Tongue (tissue), 3 donors: ENCODE measurements at places on chromosomes 11 and 22. TPM values are rescaled to one million over a fixed set of nuclear protein-coding genes. Genes with fewer than 3 reads are reported as not detected.

Gene PLEKHB1
- total RNA-seq = 4.5 TPM

Gene P2RY6
- total RNA-seq = 1.0 TPM

Gene NLRP6
- not detected for total RNA-seq

Gene CASP5
- not detected for total RNA-seq

Gene CD3D
- total RNA-seq = not detected

Gene KCNK4
- not detected for total RNA-seq

Gene DMC1
- total RNA-seq = 3.9 TPM

Gene SCGB2A2
- total RNA-seq = not detected

Gene OR4A16
- total RNA-seq = not detected

Gene BET1L
- 14.7 TPM for total RNA-seq

- no peak for DNase-seq
Measured at GRCh38 chr11:128450882-128451651, 136.3 kb downstream of the ETS1 start.

DNA sequence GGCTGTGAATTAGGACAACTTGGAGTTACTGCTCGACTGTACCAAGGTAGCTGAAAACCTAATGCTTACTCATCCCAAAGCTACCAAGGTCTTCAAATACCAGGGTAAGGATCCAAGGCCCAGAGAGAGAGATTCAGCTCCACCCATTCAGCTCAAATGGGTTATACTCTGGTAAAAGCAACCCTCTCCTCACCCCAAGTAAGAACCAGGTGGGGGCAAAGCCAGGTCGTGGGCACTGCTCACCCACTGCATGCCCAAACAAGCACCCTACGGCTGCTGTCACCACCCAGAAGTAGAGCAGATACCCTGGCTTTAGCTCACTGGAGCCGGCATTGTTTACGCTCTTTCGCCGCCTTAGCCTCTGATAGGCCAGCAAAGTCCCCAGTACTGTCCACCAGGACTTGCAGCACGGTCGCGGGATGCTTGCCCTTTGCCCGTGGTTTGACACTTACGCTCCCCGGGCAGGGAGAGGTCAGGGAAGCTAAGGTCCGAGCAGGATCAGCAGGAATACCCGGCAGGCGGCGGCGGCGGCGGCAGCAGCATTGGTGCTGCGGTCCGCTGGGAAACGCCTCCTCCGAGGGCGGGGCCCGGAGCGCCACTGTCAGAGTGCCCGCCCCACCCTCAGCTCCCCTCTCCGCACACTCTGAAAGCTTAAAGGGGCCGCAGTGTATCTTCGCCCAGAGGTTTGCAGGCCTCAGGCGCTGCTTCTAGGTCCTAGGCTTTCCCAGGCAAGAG lies 19.6 kb downstream of the CKAP5 start:
- DNase-seq = peak; percentile 88

DNA sequence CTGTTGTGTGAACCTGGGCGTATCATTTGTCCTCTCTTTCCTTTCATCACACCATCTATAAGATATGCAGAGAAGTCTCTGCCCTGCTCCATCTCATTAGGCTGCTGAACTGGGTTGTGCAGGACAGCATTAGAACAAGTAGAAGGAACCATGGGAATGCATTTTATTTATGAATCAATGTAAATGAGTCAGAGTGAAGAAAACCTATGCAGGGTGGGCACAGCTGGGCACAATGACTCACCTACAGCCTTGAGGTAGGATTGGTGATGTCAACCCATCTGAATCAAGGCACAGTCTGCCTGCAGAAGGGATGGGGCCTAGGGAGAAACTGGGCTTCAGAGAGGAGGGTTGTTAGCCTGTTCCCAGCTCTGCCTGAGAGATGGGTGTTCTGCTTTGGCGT lies 123.4 kb downstream of the CSNK2A3 start:
- DNase-seq = no peak

GRCh38 chr11:26805001-26805400 lies 83.1 kb upstream of the SLC5A12 start:
- no peak for DNase-seq

DNA sequence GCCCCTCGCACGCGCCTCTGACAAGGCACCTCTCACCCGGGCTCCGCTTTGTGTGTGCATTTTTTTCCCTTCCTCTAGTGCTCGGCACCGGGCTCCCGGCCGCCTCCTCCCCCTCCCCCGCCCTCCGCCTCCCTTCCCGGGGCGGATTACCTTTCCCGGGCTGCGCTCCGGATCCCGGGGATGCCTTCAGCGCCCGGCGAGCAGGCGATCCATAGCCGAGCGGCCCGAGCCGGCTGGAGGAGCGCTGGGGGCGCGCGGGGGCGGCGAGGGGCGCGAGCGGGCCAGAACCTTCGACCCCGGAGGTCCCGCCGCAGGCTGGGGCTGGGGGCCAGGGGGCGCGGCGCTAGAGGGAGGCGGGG lies 282 bp downstream of the MPPED2 start:
- peak; percentile 65 for DNase-seq

- DNase-seq = peak; percentile 77
Measured at GRCh38 chr22:42644422-42645340, 4.3 kb upstream of the ATP5MGL start.

- peak; percentile 61 for DNase-seq
Measured at GRCh38 chr11:117929142-117929915, at the start of gene TMPRSS13. TMPRSS13 (minus strand) TSS chr11:117929402; CDS start chr11:117929307, 95 bp downstream.

DNA sequence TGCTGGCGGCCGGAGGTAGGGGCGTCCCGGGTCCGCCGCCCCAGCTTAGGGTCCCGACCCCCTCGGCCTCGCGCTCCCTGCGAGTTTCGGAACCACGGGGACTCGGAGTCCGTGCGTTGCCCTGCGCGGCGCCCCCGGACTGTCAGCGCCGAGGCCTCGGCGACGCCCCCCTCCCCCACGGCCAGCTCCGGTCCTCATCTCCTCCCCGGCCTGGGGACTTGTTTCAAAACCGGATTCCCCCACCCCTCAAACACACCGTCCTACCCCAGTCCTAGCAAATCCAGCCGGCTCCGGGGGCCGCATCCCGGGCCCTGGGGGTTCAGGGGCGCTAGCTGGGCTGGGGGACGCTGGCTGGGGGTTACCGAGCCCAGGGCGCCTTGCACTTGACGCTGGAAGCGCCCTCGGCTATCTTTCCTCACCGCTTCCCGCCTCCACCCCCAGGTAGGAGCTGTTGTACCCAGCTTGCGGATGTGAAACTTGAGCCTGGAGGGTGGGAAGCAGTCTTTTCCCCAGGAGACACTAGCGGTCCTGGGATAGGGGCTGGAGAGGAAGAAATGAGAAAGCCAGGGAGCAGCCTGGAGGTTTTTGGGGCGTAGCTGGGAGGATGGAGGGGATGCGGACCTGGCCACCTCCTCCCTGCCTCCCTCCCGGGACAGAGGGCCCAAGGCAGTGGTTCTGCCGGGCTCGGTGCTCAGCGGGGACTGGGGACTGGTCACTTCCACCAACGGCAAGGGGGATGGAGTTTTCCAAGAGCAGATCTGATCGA lies 550 bp downstream of the FBLN1 start:
- DNase-seq = no peak

DNA sequence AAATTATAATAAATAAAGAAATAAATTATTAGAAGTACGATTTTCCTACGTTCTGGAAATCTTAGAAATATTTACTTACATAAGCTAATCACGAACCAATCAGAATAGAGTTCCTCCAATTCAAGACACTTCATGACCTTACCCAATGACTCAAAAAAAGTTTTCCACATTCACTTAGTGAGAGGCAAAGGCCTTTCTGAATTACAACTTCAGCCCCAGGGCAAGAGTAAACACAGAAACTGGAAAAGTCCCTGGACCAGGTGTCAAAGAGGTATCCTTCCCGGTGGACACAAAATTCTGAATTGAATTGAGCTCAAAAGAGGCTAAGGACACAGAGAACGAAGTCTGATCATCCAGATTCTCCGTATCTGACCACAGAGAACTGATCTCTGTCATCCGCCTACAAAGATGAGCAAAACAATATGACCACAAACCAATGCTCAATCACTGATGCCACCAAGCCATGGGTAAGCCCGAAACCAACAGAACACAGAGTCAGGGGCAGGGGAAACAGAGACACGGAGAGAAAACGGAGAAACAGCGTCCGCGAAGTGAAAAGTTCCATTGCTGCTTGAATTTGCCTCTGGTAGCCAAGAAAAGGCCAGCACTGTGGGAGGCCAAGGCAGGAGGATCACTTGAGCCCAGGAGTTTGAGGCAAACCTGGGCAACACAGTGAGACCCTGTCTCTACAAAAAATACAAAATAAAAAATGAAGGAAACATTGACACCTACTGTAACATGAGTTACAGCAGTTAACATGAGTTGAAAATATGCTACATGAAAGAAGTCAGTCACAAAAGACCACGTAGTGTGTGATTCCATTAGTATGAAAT lies 6.8 kb downstream of the BID start:
- DNase-seq = no peak

- DNase-seq = no peak
Measured at GRCh38 chr22:30471616-30472318, at the start of gene SEC14L3. SEC14L3 (minus strand) TSS chr22:30472017; CDS start chr22:30471958, 59 bp downstream.

- DNase-seq = peak; percentile 98
Measured at GRCh38 chr11:79413268-79413667, 27.6 kb downstream of the TENM4 start.

- DNase-seq = no peak
Measured at GRCh38 chr11:78187366-78188285, 800 bp downstream of the KCTD21 start.

DNA sequence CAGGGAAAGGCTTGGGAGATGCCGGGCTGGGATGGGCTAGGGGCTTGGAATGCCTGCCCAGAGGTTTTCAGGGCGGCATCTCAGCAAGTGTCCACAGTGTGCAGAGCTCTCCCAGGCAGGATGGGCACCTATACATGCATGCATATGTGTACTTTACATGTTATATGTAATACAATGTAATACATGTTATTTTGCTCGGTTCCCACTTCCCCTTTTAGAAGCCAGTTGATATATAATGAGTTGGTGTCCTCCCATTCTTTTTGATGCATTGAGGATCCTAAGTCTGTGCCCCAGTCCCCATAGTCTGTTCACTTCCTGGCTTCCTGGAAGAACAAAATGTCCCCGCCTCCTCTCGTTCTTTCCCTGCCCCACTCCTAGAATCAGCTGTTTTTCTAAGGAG lies 20.1 kb upstream of the EIF3D start:
- DNase-seq = no peak

DNA sequence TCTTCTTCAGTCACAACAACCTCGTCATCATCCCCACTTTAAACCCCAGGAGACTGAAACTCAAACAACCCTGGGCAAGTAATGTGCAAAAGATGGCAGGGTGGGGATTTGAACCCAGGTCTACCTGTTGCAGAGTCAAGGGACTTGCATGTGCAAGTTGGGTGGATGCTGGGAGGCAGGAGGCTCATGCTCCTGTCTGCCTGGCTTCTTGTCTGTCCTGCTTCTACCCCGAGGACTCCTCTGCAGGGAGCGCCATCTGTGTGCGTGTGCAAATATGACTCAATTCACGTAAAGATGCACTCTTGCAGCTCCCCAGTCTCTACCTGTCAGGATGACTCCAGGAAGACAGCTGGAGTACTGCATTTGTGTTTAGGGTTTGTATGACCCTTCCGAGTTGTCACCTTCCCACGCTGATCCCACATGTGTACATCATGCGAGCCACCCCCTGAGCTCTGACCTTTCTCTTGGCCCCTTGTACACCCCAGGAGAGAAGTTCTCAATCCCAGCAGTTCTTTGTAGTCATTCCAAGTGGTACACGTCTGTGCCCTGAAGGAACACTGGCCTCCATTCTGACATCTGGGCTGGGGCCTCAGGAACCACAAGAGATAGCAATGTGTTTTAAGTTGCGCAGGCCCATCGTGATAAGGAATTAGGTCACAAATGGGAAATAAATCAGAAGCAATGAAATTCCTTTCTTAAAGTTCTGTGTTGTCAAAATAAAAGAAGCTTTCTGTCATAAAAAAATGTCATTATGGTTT lies 95.7 kb downstream of the CWC15 start:
- no peak for DNase-seq

DNA sequence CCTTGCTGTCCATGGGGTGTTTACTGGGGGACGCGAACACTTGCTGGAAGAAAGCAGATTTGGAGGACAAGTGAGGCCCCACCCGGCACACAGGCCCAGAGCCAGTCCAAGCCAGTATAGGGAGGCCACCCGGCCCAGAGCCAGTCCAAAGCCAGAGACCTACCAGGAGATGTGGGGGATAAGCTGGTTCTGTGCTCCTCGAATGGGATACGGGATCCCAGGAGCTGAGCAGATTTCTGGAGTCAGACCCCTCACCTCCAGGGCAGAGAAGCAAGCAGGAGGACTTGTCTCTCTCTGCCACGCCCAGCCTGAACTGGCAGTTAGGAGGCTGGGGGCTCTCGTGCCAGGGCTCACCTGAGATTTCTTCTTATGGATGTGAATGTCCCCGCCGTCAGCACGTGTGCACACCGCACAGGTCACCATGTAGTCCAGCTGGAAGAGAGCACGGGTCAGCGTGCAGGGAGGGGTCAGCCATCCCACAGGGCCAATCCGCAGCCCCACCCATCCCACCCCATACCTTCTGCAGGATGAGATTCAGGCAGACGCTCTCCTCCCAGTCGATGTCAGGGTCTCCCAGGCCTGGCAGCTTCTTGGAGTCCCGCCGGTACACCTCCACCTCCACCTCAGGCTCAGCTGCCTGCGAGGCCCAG lies 35.3 kb downstream of the KIAA0930 start:
- DNase-seq = no peak

DNA sequence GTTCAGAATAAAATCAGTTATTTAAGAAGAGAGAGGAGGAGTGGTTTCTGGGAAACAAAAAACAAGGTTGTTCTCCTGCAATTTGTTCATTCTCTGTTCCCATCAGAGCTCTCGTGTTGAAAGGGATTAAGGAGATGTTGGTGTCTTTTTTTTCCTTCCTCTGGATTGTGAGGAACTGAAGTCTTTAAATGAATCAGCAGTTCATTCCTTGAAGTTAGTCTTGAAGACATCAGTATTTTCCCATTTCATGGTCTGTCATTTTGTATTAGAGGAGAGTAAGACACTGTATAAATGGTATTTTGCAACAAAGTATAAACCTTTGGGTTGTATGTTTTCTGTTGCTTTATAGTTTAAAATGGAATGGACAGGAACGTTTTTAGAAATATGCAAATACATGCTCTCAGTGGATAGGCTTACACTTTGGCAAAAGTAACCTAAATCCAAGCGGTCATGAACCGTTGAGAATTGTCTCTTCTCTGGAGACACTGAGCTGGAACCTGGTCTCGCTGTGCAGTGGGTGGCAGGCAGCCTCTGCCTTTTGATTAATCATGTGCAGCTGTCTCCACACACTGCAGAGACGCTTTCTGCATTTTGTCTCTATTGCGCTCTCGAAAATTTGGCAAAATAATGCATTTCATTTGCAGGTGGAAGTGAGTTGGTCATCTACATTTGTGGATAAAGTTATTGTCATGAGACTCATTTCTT lies 33.0 kb downstream of the SAMM50 start:
- DNase-seq = peak; percentile 86

- no peak for DNase-seq
Measured at GRCh38 chr22:23157560-23158515, 12.6 kb downstream of the RAB36 start.

- no peak for DNase-seq
Measured at GRCh38 chr11:70900540-70900939, 351.8 kb downstream of the SHANK2 start.

DNA sequence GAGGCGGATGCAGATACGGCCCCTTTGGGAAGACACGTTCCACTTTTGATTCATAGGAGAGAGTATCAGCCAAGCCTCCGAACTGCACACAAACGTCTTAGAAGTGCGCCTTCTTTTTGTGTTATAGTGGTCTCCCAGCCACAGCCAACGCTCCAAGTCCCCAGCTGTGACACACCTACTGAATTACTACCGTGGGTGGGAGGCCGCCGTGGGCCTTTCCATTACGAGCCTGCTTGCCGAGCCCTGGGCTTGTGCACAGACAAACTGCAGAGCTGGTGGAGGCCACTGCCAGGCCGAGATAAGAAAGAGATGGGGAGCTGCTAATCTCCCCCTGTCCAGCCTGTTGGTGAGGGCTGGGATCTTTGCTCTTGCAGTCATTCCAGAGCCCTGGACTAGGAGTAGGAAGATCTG lies 761 bp downstream of the HMBS start:
- no peak for DNase-seq
